Stimulated activated CD4-positive, alpha-beta T cell treated with anti-CD3 and anti-CD28 coated beads, Interleukin-12 subunit alpha, Interleukin-12 subunit beta, amount 100 ng/mL, for 24 hours (primary cell): ENCODE measurements at places on chromosomes 12 and 14.

DNA sequence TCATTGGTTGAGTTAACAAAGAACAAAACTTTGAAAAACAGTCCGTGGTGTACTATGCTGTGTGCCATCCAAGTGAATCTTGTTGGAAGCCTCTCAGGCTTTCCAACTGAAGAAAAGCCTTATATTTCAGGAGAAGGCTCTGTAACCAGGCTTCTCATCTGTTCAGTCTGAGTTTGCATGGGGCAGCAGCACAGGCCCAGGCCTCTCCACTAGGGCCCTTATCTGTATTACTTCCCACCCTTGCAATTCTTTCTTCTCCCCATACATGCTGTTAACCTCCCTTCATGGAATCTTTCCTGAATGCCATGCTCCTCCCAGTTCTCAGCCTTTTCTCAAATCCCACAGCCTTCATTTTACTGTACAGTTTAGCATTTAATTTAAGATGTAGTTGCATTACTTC is 28.3 kb downstream of the FRMD6 start:
- no peak for DNase-seq

DNA sequence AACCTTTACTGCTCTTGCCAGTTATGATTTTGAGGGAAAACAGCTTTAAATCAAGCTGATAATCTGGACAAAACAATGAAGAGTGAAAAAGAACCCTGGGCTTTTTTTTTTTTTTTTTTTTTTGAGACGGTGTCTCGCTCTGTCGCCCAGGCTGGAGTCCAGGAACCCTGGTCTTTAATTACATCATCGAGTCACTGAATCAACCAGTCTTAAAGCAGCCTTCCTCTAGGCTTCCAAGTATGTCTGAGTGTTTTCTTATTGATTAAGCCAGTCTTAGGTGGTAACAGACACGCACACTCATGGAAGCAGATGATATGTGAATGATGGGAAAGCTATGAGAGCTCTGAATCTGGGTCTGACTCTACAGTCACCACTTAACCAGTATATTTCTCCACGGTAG is 5.9 kb upstream of the VCPKMT start:
- DNase-seq: no peak

DNA sequence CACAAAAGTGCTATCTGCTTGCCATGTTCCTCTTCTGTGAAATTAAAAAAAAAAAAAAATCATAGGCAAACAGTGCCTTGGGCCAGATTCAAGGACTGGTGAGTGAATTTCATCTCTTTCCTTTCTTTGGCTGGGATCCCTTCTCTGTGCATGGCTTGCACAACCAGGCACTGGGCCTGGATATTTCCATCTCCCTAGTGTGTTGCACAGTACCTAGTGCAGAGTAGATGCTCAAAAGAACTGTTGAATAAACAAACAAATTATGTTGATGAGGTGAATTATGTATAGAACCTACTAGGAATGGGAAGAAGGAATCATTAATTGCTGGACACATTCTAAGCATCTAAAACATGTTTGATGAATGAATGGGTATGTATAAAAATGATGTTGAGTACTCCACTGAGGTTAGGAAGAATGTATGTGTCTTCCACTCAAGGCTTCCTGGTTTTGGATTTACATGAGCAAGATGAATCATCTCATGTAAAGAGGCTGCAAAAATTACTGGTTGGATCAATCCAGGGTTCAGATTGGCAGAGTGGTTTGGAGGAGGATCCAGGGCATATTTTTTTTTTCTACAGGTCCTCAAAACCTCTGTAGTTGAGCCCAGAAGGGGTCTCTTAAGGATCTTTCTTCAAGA is 93.2 kb downstream of the EMP1 start:
- DNase-seq: no peak

DNA sequence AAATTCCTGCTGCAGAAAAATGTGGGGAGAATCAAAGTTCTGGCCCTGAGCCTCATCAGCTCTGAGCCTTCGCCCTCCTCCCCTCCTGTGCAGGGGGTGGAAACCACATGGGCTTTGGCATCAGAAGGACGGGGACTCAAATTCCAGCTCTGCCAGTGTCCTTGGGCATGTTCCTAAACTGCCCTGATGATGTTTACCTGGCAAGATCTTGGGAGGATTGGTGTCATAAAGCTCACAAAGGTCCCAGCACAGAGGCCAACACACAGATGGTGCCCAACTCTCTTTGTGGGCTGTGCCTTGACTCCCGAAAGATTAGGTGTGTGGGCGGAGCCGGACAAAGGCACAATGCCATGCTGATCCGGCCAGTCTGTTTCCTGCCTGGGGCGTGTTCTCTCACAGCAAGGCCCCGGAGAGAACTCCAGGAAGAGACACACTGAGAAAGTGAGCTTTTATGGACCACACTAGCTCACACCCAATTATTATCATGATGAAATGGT is 20.5 kb upstream of the CLMN start:
- no peak for DNase-seq

DNA sequence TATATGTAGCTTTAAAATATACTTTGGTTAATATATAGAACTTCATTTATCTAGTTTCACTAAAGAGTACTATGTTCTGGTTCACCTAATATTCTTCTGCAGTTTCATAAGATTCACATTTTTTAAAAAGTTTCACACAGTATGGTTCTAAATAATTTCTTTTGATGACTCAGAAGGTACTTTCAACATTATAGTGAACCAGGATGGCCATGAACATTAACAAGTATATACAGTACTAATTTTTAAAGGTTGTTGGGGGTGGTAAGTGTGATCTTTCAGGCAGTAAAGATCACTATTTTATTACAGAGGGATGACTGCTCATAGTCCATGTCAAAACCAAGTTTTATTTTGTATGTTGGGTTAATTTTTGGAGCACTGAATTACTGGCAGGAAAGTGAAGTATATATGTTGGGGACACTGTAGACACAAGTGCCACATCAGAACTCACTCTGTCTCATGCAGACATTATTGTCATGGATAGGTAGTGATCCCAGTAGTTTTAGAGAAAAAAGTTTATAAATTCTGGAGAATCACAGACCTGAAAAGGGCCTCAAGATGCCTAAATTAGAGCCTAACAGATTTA is 60.0 kb downstream of the DCAF5 start:
- DNase-seq: no peak

GRCh38 chr12:25328072-25328712 is 77.5 kb upstream of the KRAS start:
- no peak for DNase-seq

DNA sequence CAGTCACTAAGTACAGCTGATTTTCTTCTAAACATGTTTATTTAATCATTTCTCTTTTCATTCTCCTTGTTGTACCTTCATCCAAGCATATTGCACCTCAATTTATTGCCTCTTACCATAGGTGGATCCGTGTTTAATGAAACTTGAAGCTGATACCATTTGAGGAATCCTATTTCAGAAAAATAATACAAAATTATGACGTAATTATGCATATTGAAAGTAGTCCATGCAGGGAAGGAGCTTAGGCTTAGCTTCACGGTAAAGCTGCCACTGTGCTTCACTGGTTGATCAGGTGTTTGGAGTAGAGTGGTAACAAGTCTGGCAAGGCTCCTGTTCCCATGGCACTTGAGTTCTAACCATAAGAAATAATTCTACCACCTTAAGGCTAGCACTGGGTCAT is 61.0 kb upstream of the CLEC14A start:
- DNase-seq: no peak

DNA sequence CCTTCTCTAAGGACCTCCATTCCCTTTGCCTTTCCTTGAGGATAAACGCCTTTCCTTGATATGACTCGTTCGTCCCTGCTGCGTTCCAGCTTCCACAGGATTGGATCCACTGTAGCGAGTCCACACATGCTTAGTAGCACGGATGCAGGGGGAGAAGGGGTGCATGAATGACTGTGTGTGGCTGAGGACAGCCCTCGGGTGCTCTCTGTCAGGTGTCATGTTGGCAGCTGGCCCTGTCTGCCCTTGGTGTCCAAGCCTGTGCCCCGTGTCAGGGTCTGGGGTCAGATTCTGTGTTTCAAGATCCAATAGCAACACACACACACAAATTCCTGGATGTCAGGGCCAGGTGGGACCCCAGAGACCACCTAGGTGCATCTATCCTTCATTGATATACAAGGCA is 17.5 kb upstream of the KRT80 start:
- no peak for DNase-seq

- no peak for DNase-seq
Observed at GRCh38 chr14:105325303-105325702, 10.8 kb downstream of the PACS2 start.

DNA sequence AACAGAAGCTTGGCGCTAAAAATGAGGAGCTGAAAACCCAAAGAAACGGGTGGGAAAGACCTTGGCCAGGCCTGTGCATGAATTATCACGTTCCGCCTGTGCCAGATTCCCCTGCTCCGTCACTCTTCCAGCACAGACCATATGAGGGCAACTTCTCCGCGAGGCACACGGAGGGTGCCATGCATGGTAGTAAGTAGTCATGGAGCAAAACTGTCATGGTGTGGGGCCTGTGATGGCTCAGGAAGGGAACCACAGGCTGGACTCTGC is 148.2 kb downstream of the ANO2 start:
- no peak for DNase-seq

DNA sequence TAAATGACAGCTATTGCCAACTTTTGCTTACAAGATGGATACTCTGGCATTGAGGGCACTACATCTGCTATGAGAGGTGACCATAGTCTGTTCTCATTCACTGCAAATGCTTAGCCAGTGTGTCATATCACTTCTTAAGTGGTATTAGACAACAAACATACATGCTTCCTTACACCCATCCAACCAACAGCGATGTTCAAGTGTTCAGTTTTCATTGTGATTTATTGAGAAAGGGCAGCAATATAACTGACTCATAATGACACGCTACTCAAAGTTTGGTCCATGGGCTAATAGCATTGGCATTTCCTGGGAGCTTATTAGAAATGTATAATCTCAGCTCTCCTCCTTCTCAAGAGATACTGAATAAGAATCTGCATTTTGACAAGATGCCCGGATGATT is 181.7 kb downstream of the NPAS3 start:
- no peak for DNase-seq

DNA sequence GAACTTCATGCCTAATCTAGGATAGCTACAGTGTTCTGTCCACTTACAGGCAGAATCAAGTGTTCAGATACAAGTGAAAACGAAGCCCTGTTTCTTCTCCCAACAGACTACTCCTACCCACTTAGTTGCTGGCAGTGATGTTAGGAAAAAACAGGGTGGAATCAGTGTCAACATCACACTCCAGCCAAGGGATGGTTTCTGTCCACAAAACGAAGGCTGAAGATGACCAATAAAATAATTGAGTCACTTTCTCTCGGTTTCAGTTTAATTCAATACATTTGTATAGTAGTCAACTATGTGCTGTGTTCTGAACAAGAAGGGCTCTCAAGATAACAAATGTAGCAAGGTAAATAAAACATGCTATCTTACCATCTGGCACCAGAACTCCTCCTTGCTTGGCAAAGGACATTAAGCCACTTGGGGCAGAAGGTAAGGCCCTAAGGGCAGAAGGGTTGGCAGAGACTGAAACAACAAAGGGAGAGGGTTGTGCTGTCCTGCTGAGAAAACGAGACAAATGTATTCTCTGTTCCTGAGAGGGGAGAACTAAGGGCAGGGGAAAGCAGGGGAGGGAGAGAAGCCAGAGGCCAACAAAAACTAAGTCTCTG is 393.6 kb downstream of the DPF3 start:
- DNase-seq: no peak

GRCh38 chr14:104932676-104933631 is 8.3 kb downstream of the PLD4 start:
- DNase-seq: peak; percentile 78

- peak; percentile 41 for DNase-seq
Observed at GRCh38 chr14:64465191-64465822, at the start of gene AKAP5. Gene AKAP5, plus strand, starts transcription at chr14:64465499. Its CDS starts 2,896 bp downstream, at chr14:64468395.

DNA sequence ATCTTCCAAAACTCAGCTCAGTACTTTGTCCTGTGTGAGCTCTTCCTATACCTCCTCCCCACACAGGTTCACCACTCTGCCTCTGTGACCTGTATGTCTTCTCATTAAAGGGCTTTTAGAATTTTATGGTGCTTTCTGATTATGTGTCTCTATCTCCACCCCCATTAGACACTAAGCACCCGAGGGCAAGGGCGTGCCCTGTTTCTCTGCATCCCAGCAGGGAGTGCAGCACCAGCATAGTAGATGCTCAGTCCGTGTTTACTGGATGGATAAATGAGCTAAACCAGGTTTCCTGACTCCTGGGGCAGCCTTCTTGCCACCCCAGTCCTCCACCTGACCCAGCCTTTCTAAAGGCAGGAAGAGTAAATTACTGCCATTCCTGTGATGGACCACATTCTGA is 333.8 kb downstream of the CACNA1C start:
- DNase-seq: no peak

- no peak for DNase-seq
Observed at GRCh38 chr12:109503611-109504010, 26.2 kb downstream of the UBE3B start.

GRCh38 chr12:121043067-121043466 is 4.0 kb upstream of the OASL start:
- no peak for DNase-seq

DNA sequence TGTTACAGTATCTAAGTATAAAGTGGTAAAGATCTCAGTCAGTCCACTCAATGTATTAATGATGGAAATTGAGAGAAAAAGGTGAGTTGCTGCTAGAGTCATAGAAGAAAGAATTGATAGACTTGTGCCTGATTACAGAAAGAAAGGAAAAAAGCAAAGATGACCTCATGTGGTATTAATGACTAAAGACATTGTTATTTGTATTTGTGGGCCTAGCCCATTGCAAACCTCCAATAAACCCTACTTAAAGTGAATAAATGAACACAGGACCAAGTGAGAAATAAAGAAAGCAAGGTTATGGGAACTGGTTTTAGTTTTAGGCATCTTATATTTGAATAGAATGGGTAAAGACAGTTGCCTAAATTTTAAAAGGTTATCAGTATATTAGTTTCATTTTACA is 105.5 kb downstream of the SYT1 start:
- no peak for DNase-seq

DNA sequence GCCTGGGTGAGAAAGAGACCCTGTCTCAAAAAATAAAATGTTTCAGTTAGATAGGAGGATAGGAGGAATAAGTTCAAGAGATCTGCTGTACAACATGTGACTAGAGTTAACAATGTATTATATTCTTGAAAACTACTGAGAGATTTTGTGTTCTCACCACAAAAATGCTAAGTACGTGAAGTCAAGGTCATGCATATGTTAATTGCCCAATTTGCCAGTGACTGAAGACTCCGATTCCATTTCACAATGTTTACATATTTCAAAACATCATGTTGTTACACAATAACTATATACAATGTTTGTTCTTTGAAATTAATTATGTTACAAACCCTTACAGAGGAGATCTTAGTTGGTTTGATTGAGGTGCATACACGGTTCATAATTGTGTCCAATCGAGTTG is 52.1 kb downstream of the SLC15A4 start:
- no peak for DNase-seq

DNA sequence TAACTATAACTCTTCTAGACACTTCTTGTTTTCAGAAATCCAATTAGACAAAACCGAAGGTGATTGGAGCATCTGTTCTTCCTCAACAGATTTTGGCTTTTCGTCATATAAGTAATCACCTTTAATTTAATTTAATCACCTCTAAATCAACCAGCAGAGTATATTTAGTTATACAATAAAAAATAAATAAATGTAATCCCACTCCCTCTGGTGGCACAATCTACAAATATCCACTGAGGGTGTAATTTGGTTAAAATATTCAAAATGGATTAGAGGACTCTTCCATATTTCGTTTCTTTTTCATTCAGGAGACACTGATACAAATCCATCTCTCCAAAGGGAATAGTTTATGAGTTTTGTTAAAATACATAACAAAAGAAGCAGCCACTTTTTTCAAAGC is 18.3 kb upstream of the SLC35F4 start:
- DNase-seq: no peak
